ENCODE measurements at places on chromosomes 3 and 15. TPM values are rescaled to one million over a fixed set of nuclear protein-coding genes. Genes with fewer than 3 reads are reported as not detected.

DNA sequence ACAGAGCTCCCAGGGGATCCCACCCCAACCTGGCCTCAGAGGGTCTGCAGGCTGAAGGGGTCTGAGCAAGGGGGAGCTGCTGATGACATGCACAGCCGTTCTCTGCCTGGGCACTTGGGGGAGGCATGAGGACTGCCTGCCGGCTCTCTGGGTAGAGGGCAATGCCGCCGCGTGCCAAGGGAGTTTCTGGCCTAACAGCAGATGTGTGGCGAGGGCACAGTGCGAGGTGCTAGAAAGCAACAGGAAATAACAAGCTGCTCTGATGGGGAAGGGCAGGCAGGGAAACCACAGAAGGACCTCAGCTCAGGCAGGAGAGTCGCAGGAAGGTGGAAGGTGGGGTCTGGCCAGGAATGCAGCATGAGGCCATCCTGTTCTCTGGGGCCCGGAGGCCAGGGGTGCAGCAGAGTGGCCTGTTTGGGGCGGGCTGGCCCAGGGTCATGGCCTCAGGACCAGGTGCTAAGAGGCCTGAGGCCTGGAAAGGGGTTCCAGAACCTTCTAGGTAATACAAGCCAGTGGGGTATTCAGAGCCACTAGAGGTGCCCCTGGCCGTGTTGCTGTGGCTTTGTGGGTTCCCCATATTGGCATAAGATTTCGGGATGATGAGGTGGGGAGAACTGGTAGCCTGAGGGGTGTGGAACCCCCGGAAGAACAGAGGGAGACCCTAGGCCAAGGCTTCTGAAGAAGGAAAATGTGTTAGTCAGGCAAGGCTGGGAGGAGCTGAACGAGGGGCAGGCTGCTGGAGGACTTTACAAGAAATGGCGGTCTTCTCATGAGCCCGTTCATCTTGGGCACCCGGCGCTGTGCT, 41.2 kb downstream of the RGMA start:
- H3K27ac ChIP-seq = no peak overlapping the region
- no peaks in the 10 kb centered on the region for H3K4me1 ChIP-seq
- no peak for DNase-seq
- no peaks in the 10 kb centered on the region for H3K27me3 ChIP-seq
- H3K36me3 ChIP-seq = no peaks in the 10 kb centered on the region
- no peak overlapping the region for H3K4me3 ChIP-seq

ZNF80 gene
- not detected for total RNA-seq

THRB gene
- not detected for total RNA-seq

DNA sequence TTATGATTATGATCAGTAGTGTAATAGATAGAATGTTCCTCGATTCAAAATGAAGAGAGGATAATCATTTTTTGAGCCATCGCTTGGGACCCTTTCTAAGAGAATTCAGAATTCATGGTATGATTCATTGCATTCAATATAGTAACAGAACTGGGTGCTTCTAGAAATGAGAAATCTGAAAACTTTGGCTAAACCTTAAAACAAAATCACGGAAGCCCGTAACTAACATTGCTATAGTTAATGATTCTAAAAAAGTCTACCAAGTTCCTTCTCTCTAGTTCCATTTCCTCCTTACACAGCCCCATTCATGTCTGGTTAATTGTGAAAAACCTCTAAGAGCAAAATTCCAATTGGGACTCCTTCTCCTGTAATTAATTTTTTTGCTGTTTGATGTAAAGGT, 217.1 kb downstream of the GBE1 start:
- H3K4me3 ChIP-seq = no peak overlapping the region
- peaks cover 2% of the 10 kb centered on the region for H3K36me3 ChIP-seq
- no peaks in the 10 kb centered on the region for H3K27me3 ChIP-seq
- H3K27ac ChIP-seq = no peak overlapping the region
- no peak for DNase-seq
- peaks cover 17% of the 10 kb centered on the region for H3K4me1 ChIP-seq

DNA sequence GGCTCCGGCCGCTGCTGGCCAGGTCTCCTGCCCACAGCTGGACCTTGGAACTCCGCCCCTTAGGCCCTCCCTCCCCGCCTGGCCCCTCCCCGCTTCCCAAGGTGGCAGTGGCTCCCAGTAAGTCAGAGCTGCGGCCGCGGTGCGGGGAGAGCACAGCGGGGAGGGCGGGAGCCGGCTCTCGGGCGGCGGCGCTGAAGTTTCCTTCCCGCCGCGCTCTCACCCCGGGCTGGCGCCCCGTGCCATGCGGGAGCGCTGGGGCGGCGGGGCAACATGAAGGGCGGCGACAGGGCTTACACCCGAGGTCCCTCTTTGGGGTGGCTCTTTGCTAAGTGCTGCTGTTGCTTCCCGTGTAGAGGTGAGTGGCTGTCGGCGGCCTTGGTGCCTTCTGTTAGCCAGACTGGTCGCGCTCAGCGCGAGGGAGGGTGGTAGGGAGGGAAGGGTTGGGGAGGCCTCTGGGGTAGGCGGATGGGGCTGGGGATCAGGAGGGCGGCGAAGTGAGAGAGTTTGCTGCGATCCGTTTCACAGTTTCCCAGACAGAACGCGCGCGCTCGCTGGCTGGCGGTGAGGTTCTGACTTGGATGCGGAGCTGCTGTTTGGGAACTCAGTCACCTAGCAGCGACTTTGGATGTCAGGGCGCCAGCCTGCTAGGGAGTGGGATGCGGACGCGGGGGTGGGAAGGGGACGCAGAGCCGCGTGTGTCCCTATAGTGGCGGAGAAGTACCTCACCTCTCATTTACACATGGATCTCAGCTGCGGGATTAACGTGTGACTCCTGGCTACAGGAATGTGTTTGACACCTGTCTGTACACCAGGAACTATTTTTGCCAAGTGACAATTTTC, 145.5 kb upstream of the UMPS start:
- no peaks in the 10 kb centered on the region for H3K36me3 ChIP-seq
- no peak overlapping the region for H3K4me3 ChIP-seq
- DNase-seq = no peak
- H3K27ac ChIP-seq = no peak overlapping the region

DNA sequence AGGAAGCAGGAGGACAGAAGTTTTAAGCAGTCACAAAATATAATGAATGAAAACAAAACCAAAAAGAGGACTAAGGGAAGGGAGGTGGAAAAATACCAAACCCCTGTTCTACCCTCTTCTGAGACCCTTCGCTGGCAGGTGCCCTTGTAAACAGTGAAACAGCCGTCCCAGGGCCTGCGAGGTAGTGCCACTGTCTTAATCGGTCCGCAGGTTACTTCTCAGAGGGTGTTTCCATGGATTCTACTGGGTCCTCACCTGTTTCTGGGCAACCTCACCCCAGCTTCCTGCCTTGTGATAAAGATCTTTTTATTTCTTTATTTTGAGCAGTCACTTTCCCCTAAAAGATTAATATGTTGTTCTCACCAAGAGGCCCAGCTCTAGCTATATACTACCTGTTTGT, 65.3 kb downstream of the SLC30A4 start:
- no peaks in the 10 kb centered on the region for H3K27me3 ChIP-seq
- no peak overlapping the region for H3K4me3 ChIP-seq
- H3K36me3 ChIP-seq = no peaks in the 10 kb centered on the region
- H3K4me1 ChIP-seq = peaks cover 15% of the 10 kb centered on the region

SEMA3G gene
- total RNA-seq = 0.11 TPM

DNA sequence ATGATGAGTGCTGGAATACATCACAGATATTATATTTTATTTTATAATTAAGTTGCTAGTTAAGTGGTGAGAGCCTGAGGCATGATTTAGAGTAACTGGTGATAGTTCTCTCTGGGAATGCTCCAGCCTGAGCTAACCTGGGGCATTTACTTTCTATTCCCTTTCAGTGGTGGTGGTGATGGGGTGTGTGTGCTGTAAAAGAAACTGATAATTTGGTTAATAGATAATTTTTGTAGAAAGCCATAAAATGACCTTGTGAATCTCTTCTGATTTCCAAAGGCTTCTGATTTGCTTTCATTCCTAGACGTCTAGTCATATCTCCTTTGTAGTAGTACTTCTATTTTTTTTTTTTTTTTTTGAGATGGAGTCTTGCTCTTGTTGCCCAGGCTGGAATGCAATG, 46.8 kb upstream of the DPPA4 start:
- H3K4me3 ChIP-seq = no peak overlapping the region
- H3K27me3 ChIP-seq = no peaks in the 10 kb centered on the region

DNA sequence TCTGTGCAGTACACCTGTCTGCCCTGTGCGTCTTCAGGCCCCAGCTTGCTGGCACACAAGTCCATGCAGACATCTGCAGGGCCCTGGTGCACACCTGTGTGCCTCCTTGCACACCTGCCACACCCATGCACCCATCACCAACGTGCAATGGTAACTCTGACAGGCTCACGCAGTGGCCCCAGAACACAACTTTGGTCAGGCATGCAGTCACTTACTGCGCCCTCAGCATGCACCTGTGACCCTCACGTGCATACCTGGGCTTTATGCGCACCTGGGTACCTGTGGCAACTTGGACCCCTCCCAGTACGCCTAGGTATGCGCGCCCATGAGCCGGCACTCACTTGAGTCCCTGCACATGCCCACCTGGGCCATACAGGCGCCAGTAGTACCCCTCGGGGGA, 1.7 kb downstream of the PLXND1 start:
- no peaks in the 10 kb centered on the region for H3K36me3 ChIP-seq
- H3K27me3 ChIP-seq = no peaks in the 10 kb centered on the region
- peaks cover 3% of the 10 kb centered on the region for H3K4me1 ChIP-seq

DNA sequence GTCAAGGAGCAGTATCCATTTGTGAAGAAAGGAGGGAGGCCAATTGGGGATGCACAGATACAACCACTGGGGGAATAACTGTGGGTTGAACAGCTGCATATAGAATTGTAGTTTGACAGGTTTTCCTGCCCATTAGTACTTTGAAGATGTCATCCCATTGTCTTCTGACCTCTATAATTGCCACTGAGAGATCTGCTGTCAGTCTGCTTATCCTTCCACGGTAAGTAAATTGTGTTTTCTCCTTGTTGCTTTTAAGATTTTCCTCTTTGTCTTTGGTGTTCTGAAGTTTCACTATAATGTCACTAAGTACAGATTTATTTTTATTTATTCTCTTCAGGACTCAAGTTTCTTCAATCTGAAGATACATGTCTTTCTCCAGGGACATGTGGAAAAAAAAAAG, 56.6 kb downstream of the MOBP start:
- no peak overlapping the region for H3K4me3 ChIP-seq
- no peaks in the 10 kb centered on the region for H3K36me3 ChIP-seq
- no peaks in the 10 kb centered on the region for H3K4me1 ChIP-seq
- H3K27me3 ChIP-seq = no peaks in the 10 kb centered on the region
- no peak overlapping the region for H3K27ac ChIP-seq

DNA sequence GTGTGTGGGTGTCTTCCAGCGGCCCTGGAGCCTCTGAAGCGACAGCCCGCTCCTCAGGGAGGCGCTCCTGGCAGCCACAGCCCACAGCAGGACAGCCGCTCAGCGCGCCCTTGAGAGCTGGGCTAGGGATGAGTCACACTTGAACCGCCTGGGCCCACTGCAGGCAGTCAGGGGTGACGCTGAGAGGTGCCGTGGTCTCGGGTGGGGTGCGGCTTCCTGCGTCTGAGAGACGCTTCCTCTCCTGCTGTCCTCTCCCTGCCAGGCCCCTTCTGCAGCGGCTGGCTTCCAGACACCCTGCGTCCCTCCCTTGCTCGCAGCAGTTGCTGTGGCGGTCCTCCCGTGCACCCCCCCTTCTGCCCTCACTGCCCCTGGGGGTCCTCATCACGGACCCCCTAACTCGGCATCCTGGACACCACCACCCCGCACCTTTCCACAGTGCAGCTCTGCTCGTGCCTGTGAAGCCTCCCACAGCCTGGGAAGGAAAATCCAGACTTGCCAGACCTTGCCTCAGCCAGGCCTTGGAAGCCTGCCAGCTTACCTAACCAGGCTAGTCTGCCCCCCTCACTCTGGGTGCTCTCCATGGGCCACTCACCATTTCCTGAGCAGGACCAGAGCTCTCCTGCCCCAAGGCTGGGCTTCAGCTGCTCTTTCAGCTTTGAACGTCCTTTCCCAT, 1.1 kb upstream of the SPTBN5 start:
- H3K27ac ChIP-seq = no peak overlapping the region
- peaks cover 4% of the 10 kb centered on the region for H3K4me1 ChIP-seq
- H3K4me3 ChIP-seq = no peak overlapping the region
- no peaks in the 10 kb centered on the region for H3K36me3 ChIP-seq

GRCh38 chr3:126064627-126065258, 19.2 kb downstream of the SLC41A3 start:
- DNase-seq = no peak
- no peaks in the 10 kb centered on the region for H3K27me3 ChIP-seq
- H3K36me3 ChIP-seq = no peaks in the 10 kb centered on the region
- H3K4me3 ChIP-seq = no peak overlapping the region

DNA sequence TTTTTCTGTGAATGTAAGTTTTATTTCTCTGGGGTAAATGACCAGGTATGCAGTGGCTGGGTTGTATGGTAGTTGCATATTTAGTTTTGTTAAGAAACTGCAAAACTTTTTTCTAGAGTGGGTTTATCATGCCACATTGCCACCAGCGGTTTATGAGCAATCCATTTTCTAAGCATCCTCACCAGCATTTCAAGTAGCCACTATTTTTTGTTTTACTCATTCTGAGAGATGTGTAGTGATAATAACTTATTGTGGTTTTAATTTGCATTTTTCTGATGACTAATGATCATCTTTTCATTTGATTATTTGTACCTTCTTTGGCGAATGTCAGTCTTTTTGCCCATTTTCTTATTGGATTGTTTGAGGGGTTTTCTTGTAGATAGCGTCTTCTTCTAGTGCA, 56.2 kb downstream of the SPRED1 start:
- peaks cover 21% of the 10 kb centered on the region for H3K36me3 ChIP-seq
- H3K4me1 ChIP-seq = peaks cover 37% of the 10 kb centered on the region
- H3K27ac ChIP-seq = 0 out of 2 replicates have a peak overlapping the region, but pooled peaks have one; percentile 15
- H3K27me3 ChIP-seq = no peaks in the 10 kb centered on the region

CP gene
- not detected for total RNA-seq

MAP2K1 gene
- total RNA-seq = 46.6 TPM

DNA sequence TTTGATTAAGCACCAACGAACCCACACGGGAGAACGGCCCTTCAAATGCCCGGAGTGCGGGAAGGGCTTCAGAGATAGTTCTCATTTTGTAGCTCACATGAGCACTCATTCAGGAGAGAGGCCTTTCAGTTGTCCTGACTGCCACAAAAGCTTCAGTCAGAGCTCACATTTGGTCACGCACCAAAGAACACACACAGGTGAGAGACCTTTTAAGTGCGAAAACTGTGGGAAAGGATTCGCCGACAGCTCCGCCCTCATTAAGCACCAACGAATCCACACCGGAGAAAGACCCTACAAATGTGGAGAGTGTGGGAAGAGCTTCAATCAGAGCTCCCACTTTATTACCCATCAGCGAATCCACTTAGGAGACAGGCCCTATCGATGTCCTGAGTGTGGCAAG, 8.7 kb downstream of the ZNF774 start:
- H3K4me3 ChIP-seq = no peak overlapping the region
- H3K27me3 ChIP-seq = no peaks in the 10 kb centered on the region
- H3K36me3 ChIP-seq = no peaks in the 10 kb centered on the region
- H3K27ac ChIP-seq = no peak overlapping the region
- DNase-seq = no peak
- no peaks in the 10 kb centered on the region for H3K4me1 ChIP-seq

GRCh38 chr3:114554731-114555130, 260.9 kb downstream of the TIGIT start:
- no peak for DNase-seq
- H3K27ac ChIP-seq = no peak overlapping the region
- H3K27me3 ChIP-seq = no peaks in the 10 kb centered on the region

CCR2 gene
- not detected for total RNA-seq

- H3K4me3 ChIP-seq = no peak overlapping the region
- no peaks in the 10 kb centered on the region for H3K27me3 ChIP-seq
- H3K27ac ChIP-seq = no peak overlapping the region
- H3K4me1 ChIP-seq = no peaks in the 10 kb centered on the region
Measured at GRCh38 chr15:76529911-76530310, 193.3 kb downstream of the ISL2 start.

Measured in Karpas-422 (cell line).